Fibroblast of villous mesenchyme (primary cell): ENCODE measurements at places on chromosomes 6 and 20.

DNA sequence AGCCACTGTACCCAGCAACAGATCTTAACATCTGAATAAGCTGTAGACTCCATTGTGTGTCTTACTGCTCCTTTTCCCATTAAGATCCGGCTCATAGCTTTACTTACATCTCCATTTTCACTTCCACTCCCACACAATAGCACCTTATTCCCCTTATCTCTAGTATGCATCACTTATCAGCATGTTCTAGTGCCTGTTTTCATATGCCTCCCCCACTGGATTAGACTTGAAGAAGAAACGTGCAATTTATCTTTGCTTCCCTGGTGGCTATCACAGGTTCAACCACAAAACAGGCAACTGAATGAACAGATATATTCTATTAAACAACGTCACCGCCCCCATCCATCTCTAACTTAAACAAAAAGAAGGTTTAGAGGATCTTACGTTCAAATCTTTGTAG lies 12.1 kb downstream of the SSR1 start:
- DNase-seq: no peak

DNA sequence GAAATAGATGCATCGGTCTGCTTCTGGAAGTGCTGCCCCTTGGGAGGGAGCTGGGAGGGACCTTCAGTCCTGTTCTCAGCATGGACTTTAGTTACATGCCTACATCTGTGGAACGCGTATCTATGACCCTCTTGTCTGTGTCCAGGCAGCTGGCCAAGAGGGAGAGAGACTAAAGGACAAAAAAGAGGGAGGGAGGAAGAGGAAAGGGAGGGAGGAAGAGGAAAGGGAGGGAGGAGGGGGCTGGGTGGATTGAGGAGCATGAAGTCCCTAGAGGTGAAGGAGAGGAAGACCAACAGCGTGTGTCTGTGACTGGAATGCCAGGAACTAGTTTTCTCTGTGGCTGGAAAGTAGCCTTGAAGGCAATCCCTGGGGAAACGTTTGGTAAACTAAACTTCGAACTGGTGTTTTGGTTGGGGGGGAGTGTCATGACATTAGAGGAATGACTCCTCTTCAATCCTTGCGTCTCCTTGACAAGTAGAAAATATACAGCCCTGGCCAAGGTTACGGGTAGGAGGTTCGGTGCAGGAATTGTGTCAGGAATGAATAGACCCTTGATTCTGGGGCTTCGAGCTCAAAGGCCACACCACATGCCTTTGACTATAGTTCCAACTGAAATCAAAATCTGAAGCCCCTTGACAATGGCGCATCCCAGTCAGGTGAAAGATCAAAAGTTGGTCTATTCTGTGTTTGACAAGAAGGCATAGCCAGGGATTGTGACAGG lies 52.0 kb upstream of the PLEKHG1 start:
- no peak for DNase-seq

GRCh38 chr6:113411011-113411410 lies 446.1 kb upstream of the MARCKS start:
- DNase-seq: peak; percentile 20

- DNase-seq: no peak
Observed at GRCh38 chr6:27940766-27941165, 16.3 kb upstream of the OR2B6 start.

DNA sequence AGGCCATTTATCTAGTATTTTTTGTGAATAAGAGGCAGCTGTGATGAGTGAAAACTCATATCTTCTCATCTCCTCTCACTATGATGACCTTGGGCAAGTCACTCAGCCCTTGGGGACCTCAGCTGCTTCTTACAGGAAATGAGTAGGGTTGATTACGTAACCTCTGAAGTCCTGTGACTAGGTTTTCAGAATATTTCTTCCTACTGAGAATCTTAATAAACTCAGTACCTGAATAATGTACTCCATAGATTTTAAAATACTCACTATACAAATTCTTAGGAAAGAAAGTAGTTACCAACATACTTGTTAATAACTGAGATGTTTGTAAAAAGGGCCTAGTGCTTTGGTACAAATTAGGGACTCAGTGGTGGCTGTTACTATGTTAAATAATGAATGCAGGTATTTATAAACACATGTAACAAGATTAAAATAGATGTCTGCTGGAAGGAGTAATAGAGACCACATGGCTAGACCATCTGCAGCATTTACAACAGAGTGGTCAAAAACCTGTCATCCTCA lies 60.9 kb downstream of the RPRD1B start:
- DNase-seq: peak; percentile 90
